Activated T-cell treated with anti-CD3 and anti-CD28 coated beads for 1 hour (primary cell): ENCODE measurements at places on chromosomes 11 and 22.

DNA sequence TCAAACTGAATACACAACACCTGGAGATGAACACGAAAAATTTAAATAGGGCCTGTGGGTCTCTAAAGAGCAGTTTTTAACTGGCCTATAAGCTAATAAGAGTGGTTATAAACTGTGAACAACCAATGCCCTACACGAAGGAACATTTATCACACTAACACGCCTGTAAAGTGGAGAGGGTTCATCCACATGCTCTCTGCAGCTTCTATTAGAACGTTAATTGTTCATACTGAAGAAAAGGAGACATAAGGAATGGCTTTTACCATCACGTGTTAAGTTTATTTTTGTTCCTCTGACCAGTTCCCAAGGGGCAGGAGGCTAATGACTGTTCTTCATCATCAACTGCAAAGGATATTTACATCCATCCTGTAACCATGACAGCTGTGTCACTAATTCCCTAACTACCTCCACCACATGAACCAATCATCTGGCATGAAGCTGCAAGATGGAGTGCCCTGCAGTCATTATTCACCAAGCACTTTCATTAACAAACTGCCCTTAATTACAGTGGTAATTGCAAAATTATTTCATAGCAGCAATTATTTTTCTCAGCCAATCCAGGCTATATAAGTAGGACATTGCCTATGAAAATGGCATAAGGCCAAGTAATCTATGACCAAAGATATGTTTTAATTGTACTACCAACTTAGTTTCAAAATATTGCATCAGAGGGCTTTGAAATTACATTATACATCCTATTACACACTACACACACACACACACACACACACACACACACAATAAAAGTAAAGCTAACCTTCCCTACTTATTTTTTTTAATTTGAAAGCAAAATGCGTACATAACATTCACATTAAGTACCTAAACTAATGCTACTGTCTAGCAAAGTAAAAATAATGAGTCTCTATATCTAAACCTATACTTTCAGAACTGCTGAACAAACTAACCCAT lies 186.7 kb downstream of the CADM1 start:
- no peak for DNase-seq

DNA sequence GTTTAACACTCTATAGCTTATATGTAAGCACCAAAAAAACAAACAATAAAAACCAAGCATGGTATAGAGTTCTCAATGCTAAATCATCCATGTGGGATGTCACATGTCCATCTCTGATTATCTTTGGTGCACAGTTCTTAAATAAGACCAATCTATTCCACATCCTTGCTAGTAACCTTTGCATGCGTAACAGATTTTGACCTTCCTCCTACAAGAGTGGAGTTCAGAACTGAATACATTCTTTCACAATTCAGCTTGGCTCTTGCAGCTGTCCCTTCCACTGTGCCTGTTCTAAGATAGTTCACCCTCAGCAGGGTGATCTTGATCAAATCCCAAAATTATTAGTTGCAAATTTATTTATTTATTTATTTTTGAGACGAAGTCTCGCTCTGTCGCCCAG lies 21.1 kb downstream of the PRR14L start:
- no peak for DNase-seq

DNA sequence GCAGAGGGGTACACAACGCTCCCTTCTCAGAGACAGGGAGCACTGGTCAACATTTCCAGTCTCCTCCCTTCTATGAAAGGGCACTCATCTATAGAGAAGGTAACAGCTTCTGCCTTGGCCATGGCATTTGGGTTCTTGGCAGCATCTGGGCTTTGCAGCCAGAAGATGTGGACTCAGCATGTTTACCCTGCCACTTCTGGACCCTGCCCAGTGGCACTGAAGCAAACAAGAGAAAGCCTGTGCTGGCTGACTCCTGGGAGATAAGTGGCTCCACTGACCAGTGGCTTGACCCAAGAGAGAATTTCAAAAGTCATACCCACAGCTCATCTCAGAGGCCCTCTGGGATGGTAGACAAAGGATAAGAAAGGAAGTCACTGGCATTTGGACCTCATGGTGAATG lies 8.0 kb downstream of the CSNK2A3 start:
- DNase-seq = no peak

DNA sequence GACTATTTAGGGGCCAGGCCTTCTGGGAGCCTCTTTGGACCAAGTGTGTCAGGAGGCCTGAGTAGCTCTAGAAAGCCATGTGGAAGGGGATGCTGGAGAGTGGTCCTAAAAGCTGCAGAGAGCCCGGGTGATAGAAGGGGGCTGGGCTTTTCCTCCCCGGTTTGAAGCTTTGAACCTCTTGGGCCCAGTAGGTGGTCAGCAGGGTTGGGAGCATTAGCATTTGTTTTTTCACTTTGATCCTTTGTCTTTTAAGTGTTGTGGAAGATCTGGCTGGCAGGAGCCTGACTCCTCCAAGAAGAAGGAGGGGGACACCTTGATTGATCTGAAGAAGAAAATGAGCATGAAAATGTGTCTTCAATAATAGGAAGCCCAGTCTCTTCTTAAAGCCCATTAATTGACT lies 596.6 kb downstream of the INSC start:
- no peak for DNase-seq

DNA sequence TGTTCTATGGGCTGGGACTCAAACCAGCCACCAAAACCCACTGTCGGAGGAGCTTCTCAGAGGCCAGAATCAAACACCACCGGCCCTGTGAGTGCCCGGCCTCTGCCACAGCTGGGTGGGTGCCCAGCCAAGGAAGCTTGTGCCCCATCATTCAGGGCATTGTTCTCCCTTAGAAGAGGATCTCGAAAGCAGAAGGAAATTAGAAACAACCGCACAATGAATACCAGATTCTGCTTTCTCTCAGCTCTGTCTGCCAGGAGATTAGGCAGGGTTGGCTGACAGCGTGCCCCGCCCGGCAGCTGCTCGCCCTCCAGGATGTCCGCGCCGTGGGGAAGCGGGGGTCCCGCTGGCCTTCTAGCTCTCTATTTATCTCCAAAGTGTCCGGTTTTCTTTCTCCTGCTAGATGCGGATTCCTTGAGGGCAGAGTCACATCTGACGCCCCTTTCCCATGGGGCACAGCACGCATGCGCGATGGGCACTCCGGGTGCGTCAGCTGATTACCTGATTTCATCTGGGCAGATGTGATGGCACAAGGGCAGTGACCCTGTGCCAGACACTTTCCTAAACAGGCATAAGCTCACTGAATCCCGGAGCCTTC lies 25.5 kb downstream of the SCGB1A1 start:
- DNase-seq = peak; percentile 11

DNA sequence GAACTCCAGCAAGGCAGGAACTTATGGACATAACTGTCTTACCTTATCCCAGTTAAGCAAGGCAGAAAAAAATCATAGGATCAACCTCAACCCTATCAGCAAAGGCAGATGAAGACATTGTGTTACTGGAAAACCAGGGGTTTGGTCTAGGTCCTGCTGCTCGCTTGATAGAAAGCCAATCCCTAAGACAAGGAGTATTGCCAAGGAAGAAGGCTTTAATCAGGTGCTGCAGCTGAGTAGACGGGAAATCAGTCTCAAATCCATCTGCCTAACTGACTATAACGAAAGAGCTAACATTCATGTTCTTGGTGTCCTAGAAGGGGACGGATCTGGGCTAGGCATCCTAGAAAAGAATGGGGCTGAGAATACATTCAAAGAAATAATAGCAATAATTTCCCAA lies 1158.7 kb upstream of the CNTN5 start:
- no peak for DNase-seq

DNA sequence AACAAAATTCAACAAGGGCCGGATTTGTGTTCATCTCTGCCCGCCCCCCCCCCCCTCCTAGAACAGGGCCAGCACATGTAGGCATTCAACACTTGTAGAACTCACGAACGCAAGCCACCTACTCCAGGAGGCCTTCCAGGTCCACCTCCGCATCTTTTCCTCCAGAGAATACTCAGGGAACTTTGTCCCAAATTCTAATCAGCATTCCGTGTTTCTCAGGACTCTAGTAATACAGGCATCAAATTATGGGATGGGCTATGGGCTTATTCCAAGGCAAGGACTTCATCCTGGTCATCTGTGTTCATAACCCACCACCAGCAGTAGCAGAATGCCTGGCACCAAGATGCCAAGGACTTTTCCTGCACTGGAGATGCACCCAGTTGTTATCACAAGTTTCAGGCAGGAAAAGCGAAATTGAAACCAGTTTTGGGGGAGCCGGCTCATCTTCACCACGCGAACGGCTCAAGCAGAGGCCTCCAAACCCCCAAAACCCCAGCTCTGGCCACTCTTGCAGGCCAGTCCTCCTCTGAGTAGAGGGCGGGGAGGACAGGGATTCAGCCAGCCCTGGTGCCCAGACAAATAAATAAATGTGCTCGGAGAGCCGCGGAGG lies 462 bp downstream of the UBE2L6 start:
- no peak for DNase-seq

DNA sequence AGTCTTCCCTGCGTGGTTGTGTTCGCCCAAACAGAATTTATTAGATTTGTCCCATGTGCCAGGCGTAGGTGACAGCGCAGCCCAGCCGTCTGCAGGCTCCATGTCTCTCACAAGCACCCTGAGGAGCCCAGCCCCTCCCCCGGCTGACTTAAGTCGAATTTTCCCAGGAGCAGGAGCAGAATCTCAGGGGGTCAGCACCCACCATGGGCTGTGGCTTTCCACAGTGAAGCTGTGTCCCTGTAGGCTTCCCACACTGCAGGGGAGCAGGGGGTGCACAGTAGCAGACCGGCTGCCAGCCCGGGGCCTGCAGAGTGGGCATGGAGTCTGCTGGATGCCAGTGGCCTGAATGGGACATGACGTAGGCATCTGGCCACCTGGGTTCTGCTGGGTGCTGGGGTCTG lies 16.0 kb downstream of the PARVG start:
- no peak for DNase-seq

DNA sequence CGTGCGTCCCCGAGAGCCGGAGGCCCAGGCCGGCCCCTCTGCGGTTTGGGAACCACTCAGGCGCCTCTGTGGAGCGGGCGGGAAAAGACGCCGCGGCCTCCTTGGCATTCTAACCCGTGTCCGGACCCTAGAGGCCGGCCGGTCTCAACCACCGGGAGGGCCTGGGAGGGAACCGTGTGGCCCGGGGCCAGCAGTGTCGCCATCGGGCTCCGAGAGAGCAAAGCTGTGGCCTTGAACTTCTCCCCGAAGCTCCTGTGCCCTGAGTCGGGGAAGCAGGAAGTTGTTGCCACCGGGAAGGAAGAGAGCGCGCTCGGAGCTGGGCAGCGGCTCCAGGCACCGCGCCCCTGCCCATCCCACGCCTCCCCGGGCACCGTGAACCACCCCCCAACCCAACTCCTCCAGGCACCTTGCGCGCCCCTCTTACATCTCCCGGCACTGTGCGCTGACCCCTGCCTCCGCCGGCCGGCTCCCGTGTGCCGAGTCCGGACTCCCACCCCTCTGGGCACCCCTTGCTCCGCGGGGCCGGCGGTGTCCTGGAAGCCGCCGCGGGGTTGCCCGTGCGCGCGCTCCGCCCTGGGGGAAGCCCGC lies 80.0 kb upstream of the PPARA start:
- DNase-seq = no peak

- no peak for DNase-seq
Observed at GRCh38 chr11:29214833-29215232, 802.0 kb downstream of the KCNA4 start.

DNA sequence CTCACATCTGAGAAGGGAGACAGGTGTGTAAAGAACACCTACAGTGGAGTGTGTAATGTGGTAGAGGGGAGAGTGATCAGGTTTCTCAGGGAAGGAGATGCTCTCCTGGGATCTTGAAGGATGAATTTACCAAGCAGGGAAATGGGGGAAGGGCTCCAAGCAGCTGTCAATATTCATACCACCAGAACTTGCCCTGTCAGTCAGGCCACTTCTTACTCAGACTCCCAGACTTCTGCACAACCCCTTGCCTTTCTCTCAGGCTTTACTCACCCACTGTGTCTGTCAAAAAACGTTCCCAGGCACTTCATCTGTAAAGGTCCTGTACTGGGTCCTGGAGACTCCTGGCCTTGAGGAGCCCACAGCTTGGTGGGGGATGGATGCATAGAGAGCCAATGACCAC lies 14.0 kb upstream of the FCHSD2 start:
- DNase-seq = no peak

DNA sequence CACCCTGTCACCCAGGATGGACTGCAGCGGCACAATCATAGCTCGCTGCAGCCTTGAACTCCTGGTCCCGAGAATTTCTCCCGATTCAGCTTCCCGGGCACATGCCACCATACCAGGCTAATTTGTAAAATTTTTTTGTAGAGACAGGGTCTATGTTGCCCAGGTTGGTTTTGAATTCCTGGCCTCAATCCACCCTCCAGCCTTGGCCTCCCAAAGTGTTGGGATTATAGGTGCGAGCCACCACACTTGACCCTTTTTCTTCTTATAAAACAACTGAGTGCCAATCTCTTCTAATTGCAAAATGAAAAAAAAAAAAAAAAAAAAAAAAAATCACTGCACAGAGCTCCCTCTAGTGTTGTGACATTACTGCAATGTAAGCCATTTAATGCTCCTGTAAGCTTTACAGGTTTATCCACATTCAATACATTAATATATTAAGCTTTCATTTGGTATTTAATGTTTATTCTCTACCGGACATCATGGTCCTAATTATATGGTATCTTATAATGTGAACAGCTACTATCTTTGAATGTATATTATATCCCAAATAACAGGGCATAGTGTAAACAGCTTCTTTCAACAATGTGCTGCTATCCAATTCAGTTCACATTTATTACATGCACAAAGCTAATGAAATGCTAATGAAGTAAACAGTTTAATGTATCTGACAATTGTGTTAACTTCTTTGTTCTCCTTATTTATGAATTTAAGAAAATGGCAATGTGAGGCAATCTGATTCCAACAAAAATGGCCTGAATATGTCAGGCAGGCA lies 44.6 kb downstream of the COPB1 start:
- no peak for DNase-seq

DNA sequence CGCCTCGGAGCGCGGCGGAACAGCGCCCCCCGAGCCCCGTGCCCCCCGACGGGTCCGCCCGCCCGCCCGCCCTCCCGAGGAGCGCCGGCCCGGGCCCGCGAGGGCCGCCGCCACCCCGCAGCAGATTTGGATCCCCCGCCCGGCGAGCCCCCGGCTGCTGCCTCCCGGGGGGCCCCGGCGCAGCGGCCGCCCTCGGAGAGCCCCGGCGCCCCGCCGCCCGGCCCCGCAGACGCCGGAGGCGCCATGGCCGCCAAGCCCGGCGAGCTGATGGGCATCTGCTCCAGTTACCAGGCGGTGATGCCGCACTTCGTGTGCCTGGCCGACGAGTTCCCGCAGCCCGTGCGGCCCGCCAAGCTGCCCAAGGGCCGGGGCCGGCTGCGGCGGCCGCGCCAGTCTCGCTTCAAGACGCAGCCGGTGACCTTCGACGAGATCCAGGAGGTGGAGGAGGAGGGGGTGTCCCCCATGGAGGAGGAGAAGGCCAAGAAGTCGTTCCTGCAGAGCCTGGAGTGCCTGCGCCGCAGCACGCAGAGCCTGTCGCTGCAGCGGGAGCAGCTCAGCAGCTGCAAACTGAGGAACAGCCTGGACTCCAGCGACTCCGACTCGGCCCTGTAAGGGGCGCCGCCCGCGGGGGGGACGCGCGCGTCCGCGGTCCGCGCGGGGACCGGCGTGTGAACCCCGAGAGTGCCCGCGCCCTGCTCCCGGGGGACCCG lies 380 bp downstream of the C11orf96 start:
- no peak for DNase-seq
